ENCODE measurements at places on chromosomes 16 and 17.

- DNase-seq = no peak
Observed at GRCh38 chr17:2317796-2318195, 14.0 kb downstream of the SRR start.

DNA sequence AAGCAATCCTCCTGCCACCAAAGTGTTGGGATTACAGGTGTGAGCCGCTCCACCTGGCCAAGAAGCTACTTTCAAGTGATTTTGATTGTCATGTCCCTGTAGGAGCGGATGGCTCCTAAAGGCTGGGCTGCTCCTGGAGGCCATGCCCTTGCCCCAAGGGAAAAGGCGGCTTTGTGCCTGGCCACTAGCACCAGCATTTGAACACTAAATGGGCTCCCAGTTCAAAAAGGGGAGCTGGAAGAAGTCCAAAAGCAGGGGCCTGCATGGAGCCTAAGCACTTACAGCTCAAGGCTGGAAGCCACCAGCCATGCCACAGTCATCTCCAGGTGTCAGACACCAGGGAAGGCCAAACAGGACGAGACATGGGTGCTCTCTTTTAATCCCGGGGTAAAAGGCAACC lies 26.8 kb downstream of the SPHK1 start:
- no peak for DNase-seq

GRCh38 chr16:62022688-62023087 lies 13.6 kb downstream of the CDH8 start:
- DNase-seq = no peak

GRCh38 chr16:69763599-69763942 lies 1.4 kb downstream of the WWP2 start:
- no peak for DNase-seq

GRCh38 chr17:73231841-73232586 lies 29.7 kb downstream of the CPSF4L start:
- DNase-seq = peak; percentile 96

- DNase-seq = no peak
Observed at GRCh38 chr17:44320066-44320465, 4.6 kb downstream of the SLC25A39 start.

DNA sequence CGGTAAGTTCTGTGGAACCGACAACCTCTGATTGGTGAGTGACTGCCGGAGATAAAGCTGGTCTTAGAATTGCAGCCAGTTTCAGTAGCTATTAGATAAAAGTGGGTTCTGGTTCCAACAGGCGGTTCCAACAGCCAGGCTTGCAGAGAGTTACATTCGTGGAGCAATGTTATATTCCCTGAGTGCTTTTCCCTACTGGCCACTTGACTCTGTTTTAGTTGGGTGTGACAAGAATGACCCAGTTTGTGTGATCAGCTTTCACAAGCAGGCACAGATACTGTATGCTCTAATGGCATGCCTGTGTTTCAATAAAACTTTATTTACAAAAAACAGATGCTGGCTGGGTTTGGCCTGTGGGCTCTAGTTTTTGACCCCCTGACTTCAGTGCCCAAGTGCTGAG lies 196.6 kb downstream of the SNX29 start:
- DNase-seq = no peak

GRCh38 chr17:17877529-17878358 lies 41.0 kb upstream of the SREBF1 start:
- no peak for DNase-seq

DNA sequence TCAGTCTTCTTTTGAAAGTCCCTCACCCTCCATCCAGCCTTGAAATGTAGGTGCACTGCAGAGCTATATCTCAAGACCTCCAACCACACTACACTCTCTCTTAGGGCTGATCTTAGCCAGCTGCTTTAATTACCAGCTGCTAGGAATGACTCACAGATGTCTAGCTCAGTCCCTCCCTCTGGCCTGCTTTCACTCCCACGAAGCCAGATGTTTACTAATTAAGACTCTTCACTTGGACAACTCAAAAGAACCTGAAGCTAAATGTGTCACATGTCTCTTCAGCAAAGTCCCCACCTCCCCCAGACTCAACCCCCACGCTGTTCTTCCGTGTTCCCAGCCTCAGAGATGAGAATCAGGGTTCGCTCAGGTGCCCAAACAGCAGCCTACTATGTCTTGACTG lies 2.6 kb downstream of the GTF3C1 start:
- no peak for DNase-seq

- no peak for DNase-seq
Observed at GRCh38 chr17:63983320-63983719, 10.6 kb upstream of the SCN4A start.

- no peak for DNase-seq
Observed at GRCh38 chr16:84531671-84532111, 27.2 kb upstream of the MEAK7 start.

GRCh38 chr17:67442787-67443624 lies 65.9 kb downstream of the PITPNC1 start:
- no peak for DNase-seq

GRCh38 chr17:49364119-49364518 lies 2.1 kb upstream of the ZNF652 start:
- DNase-seq = no peak

GRCh38 chr17:12815642-12816141 lies 26.4 kb downstream of the ARHGAP44 start:
- no peak for DNase-seq

GRCh38 chr16:54437921-54438320 lies 151.3 kb upstream of the IRX3 start:
- no peak for DNase-seq

DNA sequence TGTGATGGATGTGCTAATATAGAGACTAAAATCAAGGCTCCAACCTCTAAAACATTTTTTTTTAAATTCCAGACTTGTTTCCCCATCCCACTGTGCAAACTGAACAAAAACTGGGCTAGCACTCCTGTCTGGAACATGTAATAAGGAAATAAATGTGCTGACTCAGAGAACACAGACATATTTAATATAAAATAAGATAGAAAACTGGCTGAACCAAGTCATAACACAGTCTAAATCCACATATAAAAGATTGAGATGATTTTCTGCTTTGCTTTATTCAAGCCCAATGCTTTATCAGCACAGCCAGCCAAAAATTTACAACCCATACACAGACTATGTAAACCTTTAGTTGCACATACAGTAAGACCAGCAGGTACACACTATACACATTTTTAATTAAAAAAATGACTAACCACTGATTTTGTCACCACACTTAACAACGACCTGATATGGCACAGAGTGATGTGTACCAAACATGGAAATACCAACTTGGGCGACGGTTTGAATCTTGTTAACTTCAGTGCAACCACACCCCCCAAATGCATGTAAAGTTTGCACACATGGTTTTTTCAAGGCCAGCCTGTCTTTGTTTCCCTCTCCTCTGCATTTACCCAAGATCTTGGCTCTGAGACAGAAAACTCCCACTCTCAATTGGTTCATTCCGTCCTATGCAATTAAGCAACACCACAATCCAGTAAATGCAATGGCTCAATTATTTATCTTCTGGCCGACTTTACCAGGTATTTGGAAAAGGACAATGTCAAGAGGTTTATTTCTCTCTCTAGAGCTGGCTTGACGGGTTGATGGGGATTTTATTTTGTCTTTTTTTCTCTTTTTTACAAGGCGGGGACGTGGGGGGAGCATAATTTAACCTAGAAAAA lies 1.2 kb downstream of the STAT3 start:
- DNase-seq = no peak

GRCh38 chr16:24440306-24440705 lies 99.1 kb upstream of the RBBP6 start:
- no peak for DNase-seq

DNA sequence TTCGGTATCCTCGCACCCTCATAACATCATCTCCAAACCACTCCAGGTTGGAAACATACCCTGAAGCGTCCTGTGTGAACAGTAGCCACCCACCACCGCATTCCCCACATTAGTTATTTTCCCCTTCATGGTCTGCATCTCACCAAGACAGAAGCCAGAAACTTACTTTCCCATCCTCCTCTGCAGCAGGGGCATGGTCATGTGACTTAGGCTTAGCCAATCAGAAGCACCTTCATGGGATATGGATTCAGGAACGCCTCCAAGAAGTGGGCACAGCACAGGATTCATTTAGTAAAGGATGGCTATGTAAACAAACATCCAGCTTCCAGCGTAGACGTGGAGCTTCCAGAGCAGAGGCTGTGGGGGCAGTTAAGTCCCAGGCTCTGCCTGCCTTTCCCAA lies 130.3 kb downstream of the AXIN2 start:
- DNase-seq = no peak

- no peak for DNase-seq
Observed at GRCh38 chr17:73247726-73248125, 14.0 kb downstream of the CPSF4L start.

DNA sequence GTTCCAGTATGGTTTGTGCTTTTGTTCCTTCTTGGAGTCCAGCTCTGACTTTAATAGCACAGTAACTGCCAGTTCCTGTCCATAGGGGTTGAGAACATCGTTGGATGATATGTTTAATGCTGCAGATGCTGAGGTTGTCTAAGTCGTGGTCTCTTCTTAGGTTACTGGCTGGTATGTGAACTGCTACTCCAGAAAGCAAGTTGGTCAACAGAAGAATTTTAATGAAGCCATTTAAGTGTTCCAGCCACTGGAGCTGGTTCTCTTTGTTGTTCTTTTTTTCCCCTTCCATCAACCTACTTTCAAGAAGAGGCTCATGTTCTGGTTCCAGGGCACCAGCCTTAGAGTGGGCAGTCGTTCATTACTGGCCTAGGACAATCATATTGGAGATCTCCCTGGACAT lies 140.3 kb upstream of the TBX2 start:
- no peak for DNase-seq

DNA sequence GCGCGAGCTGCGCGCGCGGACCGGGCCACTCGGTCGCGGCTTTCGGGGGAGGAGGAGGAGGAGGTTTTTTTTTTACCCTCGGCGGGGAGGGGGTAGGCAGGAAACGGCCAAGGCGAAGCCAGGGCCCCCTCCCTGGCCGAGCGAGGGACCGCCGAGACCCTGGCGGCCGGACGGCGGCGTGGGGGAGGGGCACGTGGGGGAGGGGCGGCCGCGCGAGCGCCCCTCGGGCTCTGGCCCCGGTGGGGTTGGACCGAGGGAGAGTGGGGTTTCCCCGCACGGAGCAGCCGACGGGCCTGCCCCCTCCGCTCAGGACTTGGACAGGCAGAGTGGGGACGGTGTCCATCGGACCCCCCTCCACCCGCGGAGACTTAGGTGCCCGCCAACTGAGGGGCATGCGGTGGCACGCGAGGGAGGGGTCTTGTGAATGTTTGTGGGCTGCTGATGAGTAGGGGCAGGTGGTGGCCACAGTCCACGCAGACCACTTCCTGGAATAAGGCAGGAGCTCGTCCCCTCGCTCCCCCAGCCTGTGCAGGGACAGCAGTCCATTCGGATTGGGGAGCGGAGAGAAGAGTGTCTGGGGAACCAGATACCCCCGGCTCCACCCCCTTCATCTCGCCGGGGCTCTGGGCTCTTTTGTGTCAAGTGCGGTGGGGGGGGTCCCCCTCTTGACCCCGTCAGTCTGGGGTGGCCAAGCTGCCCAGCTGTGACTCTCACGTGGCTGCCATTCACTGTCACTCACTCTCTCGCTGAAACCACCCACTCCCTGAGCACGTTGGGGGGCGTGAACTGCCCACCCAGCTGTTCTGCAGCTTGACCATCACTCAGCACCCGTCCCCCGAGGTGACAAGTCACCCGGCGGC lies 3.0 kb upstream of the CHD3 start:
- DNase-seq = peak; percentile 21

GRCh38 chr16:78290395-78290794 lies 190.9 kb downstream of the WWOX start:
- DNase-seq = no peak

DNA sequence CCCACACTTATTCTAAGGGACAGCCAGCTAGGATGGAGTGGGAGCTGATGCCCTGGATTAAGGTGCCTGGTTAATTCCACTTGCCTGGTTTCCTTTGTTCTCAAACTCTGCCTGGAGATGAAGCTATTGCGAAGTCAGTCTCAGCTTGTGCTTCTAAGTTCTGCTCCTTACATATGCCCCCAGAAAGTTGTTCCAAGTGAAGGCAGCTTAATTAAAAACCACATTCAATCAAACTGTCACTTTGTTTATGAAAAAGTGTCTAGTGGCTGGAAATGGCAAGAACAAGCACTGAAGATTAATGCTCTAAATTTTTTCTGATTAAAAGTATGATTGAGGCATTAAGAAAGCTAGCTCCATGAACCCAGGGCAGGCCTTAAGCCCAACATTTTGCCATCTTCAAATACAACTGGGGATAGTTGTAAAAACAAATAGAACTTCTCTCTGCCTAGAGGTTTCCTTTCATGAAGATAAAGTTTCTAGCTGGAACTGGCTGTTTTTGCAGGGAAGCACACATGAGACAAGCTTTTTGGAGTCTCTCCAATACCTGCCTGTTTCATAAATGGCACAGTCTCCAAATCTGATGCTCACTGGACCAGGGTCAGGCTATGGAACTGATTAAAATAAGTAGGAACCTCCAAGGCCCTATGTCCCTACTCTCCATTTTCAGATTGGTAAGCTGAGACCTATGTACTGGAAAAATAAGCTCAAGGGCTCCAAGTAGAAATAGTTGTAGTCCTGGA lies 100.9 kb downstream of the GRIN2A start:
- DNase-seq = no peak

DNA sequence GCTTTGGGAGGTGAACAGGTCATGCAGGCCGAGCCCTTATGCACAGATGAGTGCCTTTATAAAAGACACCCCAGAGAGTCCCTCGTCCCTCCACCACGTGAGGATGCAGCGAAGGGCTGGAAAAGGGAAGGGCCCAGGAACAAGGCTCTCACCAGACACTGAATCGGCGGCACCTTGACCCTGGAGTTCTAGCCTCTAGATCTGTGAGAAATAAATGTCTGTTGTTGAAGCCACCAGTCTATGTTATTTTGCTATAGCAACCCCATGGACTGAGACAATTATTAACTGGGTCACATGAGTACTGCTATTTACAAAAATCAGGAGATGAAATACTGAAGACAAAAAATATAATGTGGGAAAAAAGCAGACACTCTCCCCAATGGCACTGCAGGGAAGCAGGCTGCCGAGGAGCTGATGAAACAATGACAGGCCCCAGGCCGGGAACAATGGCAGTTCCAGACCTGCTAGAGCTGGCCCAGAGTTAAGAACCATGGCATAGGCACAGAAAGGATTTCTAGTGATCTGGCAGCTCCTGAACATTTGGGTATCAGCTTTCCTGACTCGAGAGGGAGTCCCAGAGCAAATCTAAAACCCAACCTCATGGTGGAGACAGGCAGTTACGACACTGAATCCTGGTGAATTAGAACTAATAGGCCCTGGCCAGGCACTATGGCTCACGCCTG lies 17.8 kb upstream of the GGA2 start:
- DNase-seq = no peak

DNA sequence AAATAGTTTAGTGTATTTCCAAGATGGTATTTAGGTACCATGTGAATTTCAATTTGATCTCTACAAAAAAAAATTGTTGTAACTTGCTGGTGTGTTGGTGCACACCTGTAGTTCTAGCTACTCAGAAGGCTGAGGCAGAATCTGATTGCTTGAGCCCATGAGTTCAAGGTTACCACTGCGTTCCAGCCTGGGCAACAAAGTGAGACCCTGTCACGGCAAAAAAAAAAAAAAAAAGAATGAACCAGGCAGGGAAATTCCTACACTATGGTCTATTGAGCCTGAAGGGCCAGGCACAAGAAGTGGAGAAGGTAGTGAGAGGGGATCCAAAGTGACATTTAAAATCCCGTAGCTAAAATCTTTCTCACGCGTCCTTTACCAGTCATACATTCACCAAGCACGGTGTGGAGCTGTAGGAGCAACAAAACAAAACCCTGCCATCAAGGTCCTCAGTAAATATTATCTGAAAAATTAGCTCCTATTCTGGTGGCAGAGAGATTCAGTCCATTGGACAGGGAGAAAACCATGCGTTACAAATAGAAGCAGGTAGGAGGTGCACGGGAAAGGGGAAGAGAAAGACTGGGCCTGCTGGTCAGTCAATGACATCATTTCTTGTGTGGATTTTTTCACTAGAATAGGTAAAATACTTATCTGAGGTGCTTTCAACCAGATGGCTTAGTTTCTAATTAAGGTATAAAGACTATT lies 27.3 kb downstream of the TXNDC11 start:
- no peak for DNase-seq
